Activated CD8-positive, alpha-beta memory T cell treated with anti-CD3 and anti-CD28 coated beads for 48 hours (primary cell): ENCODE measurements at places on chromosomes 12 and 14.

DNA sequence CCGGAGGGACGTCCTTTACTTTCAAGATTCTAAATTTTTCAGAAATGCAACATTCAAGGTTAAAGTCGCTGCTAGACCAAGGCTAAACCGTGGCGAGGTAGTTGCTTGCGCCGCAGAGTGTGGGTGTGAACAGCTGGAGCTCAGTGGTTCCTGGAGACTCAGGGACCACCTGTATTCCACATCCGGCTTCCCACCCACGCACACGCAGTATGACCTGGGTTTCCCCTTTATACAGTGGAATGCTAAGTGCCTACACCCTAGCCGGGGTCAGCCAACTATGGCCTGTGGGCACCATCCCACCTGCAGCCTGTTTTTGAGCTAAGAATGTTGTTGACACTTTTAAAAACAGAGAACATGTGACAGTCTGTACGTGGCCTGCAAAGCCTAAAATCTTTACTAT, 42.9 kb upstream of the TESC start:
- DNase-seq, result no peak

DNA sequence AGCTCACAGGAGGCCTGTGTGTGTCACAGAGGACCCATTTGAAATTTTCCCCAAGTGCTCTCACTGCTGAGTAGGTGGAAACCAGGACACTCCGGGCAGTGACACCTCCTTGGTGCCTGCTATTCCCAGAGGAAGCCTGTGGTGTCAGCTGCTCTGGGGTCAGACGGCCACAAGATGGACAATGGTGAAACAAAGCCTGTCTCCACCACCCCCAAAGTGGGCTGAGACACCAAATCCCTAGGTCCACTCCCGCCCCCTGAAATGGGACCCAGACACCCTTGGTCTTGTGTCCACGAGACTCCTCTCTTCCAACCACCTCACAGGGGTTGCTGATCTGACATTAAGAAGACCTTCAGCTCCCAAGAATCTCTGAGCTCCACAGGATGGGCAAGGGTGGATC, 7.0 kb downstream of the KCNH3 start:
- DNase-seq, result no peak

DNA sequence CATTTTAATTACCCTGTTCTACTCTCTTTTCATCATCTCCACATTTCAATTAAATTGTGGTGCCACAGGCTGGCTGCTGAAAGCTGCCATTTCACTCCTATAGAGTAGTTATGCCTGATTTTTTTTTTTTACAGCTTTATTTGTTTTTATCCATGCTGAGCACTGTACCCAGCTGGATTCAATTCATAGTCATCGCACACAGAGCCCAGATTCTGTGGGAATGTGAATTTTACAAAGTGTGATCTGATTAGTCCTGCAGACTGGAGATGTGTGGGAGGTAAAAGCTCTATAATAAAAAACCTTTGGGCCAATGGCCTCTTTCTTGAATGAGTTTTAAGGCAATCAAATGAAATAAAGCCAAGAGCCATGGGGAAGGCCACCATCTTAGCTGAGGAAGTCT, 190.2 kb downstream of the ANO4 start:
- no peak for DNase-seq

DNA sequence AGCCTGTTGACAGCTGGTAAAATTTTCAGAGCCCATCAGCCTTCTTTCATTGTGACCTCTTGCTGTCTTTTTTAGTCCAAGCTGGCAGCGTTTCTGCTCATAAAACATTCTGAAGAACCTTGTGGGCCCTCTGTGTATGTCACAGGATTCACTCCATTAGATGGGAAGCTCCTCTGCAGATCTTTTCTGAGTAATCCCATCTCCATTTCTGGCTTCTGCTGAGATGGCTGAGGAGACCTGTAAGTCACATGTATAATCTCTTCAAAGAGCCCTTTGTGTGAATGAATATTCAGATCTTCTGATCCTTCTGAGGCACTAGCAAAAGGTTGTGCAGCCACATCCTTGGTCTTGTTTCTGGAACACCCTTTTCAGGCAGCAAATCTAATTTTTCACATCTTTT, 2.8 kb downstream of the RXYLT1 start:
- DNase-seq, result no peak

DNA sequence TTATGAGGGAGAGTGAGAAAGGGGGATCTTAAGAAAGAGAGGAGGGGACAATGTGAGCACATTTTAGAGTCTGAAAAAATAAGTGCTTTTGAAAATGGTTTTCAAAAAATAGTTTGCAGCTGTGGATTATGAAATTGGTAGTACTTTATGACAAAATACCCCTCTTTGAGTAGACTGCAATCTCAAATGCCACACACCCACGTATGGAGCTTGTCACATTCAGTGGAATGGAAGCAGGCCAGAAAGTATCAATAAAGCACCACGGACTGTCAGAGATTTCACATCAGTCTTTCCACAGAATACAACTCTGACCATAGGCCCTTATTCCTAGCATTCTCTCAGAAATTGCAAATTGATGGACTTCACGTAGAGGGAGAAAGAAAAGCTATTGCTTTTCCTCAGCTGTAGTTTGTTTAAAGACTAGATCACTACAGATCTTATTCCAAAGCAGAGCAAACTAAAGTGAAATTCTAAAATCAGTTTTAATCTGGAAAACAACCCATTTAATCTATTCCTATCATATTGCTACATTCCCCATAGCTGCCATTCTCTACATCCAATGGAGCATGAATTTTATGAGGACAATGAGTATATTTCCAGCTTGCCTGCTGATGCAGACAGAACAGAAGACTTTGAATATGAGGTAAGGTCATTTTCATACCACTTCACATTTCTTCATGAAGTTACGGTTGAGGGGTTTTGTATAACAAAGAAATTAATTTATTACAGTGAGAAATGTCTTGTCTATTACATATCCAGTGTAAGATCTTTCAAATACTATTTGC, 321.3 kb downstream of the PDZRN4 start:
- no peak for DNase-seq

DNA sequence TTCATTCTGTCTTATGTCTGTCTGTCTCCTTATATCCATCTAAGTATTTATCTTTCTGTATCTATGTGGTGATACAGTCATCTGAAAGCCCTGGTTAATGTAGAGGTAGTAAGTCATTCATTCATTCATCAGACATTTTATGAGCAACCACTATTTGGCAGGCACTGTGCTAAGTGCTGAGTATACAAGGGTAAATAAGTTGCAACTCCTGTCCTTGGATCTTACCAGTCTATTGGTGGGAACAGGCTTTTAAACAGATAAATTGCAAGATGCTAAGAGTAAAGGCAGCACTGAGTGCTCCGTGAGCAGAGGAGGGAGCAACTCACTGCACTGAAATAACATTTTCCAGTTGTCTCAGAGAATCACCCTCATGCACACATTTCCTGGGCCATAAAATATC, 68.6 kb downstream of the TMEM30B start:
- DNase-seq, result no peak

GRCh38 chr12:49627752-49628360, 4.5 kb downstream of the PRPF40B start:
- no peak for DNase-seq

DNA sequence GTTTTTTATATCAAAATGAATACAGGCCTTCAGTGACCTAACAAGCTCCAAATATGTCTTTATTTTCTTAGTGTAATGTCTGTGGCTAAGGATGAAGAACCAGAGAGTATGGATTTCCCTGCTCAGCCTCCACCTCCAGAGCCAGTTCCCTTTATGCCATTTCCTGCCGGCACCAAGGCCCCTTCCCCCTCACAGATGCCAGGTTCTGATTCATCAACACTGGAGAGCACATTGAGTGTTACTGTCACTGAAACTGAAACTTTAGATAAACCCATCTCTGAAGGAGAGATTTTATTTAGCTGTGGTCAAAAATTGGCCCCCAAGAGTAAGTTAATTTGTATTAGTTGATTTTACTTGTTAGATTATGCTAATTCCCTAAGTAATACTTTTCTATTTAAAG, 61.0 kb downstream of the KIAA0586 start:
- no peak for DNase-seq

DNA sequence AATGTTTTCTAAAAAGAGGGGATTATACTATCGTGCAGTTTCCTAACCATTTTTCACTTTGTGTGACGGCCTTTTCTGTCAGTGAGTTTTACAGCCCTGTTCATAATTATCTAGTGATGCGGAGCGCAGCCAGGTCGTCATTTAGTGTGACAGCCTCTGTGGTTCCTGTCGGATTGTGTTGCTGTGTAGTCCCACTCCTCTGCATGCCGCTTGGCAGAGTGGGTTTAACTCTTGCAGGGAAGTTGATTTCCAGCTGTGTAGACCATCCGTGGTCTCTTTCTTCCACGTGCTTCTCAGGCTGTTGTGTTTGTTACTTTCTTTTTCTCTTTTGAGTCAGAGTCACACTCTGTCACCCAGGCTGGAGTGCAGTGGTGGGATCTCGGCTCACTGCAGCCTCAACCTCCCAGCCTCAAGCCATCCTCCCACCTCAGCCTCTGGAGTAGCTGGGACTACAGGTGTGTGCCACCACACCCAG, 8.6 kb downstream of the RAN start:
- DNase-seq, result no peak

DNA sequence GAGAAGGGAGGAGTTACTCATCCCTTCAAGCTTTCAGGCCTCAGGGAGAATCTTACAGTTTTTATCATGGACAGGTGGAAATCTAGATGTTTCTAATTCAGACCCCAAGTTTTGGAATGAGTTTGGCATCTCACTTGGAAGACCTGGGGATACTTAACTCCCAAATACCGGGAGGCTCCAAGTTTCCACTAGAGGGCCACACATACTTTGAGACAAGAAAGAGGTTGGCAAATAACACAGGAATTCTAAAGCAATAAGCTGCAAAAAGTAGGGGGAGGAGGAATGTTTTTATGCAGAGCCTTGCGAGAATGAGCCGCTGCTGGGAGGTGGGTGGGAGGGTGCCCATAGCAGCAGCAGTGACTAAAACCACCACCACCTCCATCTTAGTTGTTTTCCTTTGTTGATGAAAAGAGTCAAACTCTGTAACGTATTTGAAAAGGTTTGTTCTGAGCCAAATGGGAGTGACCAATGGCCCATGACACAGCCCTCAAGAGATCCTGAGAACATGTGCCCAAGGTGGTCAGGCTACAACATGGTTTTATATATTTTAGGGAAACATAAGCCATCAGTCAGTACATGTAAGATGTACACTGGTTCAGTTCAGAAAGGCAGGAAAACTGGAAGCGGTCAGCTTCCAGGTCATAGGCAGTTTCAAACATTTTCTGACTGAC, 34.2 kb upstream of the RNASE1 start:
- DNase-seq, result no peak

GRCh38 chr12:75969768-75970167, 61.8 kb downstream of the PHLDA1 start:
- DNase-seq, result no peak

DNA sequence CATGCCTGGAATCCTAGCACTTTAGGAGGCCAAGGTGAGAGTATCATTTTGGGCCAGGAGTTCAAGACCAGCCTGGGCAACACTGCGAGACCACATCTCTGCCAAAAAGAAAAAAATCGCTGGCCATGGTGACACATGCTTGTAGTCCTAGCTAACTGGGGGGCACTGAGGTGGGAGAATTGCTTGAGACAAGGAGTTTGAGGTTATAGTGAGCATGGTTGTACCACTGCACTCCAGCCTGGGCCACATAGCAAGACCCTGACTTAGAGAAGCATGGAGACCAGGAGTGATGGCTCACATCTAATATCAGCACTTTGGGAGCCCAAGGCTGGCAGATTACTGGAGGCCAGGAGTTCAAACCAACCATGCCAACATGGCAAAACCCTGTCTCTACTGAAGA, 9.2 kb downstream of the PTGES3 start:
- no peak for DNase-seq

DNA sequence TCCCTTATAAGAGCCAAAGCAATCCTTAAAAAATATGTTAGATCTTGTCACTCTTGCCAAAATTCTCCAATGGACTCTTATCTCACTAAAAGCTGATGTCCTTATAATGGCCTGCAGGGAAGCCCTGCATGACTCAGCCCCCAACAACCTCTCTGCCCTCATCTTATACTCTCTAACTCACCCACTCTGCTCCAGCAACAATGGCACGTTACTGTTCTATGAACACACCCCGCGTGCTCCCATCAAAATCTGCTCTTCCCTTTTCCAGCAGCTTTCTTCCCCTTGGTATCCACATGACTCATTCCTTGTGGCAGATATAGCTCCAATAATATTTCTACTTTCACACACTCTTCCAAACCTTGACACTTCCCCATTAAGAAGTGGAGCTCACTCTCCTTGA, 108.1 kb downstream of the DENND5B start:
- no peak for DNase-seq

DNA sequence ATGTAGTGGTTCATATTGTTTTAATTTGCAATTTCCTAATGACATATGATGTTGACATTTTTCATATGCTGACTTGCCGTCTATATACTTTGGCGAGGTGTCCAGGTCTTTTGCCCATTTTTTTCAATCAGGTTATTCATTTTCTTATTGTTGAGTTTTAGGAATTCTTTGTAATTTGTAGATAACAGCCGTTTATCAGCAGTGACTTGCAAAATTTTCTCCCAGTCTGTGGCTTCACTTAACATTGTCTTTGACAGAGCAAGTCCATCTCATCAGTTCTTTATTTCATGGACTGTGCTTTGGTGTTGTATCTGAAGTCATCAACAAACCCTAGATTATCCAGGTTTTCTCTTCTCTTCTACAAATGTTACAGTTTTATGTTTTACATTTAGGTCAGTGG, 12.6 kb upstream of the KLHDC2 start:
- DNase-seq, result no peak

DNA sequence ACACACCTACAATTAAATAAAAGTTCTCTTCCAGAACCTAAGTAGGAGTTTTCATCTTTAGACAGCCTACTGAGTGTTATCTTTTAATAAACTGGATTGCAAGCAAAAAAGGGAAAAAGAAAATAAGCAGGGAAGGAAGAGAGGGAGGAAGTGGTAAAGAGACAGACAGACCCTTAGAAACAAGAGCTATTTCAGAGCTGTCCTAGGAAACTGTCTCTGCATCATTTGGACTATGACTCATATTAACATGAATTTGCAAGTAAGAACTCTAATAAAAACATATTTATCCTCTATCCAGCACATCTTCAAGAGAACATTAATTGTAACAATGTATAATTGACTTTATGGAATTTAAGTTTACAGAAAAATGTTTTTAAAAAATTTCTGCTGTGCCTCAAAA, 438.8 kb upstream of the USP15 start:
- no peak for DNase-seq

DNA sequence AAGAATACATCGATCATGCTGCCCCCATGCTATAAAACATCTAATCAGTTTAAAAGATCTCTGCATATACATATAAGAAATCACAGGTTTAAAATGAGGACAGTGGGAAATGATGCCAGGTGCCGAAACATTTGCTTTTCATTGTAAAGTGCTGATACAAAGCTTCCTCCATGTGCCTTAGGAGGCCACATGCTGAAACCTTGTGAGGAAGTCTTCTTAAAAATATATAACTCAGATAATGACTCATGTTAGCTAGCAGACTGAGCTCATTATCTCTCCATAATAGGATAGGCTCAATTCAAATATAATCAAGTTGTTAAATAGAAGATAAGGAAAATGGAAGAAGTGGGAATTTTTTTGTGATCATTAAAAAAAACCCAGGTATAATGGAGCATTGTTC, 65.9 kb downstream of the RFX4 start:
- no peak for DNase-seq
